ENCODE measurements at places on chromosomes 11 and 22. TPM values are rescaled to one million over a fixed set of nuclear protein-coding genes. Genes with fewer than 3 reads are reported as not detected.
A peak's percentile ranks its signal among the peaks of the same experiment; 100 is the strongest.

NRGN gene
- total RNA-seq: 2.4 TPM

GRCh38 chr22:50232481-50233151 lies 12.2 kb downstream of the TUBGCP6 start:
- no peak overlapping the region for H3K27ac ChIP-seq
- H3K4me3 ChIP-seq: no peak overlapping the region
- H3K36me3 ChIP-seq: no peaks in the 10 kb centered on the region
- H3K4me1 ChIP-seq: no peaks in the 10 kb centered on the region

RAPSN gene
- total RNA-seq: 2.2 TPM

MAPK11 gene
- total RNA-seq: 22.8 TPM

FOLH1 gene
- 7.2 TPM for total RNA-seq

DNA sequence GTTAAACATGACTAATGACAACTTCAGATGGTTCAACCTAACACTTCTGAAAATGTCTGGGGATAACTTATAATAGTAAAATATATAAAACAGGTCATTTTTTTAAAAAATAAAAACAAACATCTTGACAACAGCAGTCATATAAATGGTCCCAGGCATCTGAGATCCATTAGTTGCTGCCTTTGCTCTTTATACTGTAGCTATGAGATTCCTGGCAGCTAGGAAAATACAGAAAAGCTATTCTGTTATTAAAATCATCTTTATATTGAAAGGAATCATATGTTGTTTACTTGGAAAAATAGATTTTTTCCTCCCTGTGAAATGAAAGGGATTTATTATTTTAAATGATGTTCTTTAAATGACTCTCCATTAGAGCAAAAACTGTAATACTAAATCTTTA lies 55.7 kb upstream of the DEUP1 start:
- no peaks in the 10 kb centered on the region for H3K27me3 ChIP-seq
- no peaks in the 10 kb centered on the region for H3K4me1 ChIP-seq
- H3K36me3 ChIP-seq: no peaks in the 10 kb centered on the region
- DNase-seq: no peak
- H3K4me3 ChIP-seq: no peak overlapping the region

ACRV1 gene
- not detected for total RNA-seq

OR2D2 gene
- total RNA-seq: not detected

- no peak overlapping the region for H3K4me3 ChIP-seq
- no peaks in the 10 kb centered on the region for H3K4me1 ChIP-seq
- H3K27ac ChIP-seq: no peak overlapping the region
- DNase-seq: no peak
- no peaks in the 10 kb centered on the region for H3K36me3 ChIP-seq
These were observed 20.3 kb downstream of the ZC3H12C start for GRCh38 chr11:110113505-110113904.

- no peak for DNase-seq
- no peak overlapping the region for H3K4me3 ChIP-seq
- no peak overlapping the region for H3K27ac ChIP-seq
- no peaks in the 10 kb centered on the region for H3K4me1 ChIP-seq
- H3K36me3 ChIP-seq: no peaks in the 10 kb centered on the region
These were observed 298.4 kb upstream of the MTNR1B start for GRCh38 chr11:92671081-92671480.

MS4A15 gene
- total RNA-seq: not detected

RAB39A gene
- 0.63 TPM for total RNA-seq

- no peak overlapping the region for H3K27ac ChIP-seq
- H3K4me1 ChIP-seq: peaks cover 4% of the 10 kb centered on the region
- H3K36me3 ChIP-seq: no peaks in the 10 kb centered on the region
These were observed 14.8 kb downstream of the PIWIL4 start for GRCh38 chr11:94581926-94582325.

OR51L1 gene
- not detected for total RNA-seq

- H3K27me3 ChIP-seq: no peaks in the 10 kb centered on the region
- H3K4me1 ChIP-seq: no peaks in the 10 kb centered on the region
- no peak for DNase-seq
- no peak overlapping the region for H3K4me3 ChIP-seq
- H3K27ac ChIP-seq: no peak overlapping the region
These were observed 93.2 kb downstream of the LDLRAD3 start for GRCh38 chr11:36037031-36037430.

APOC3 gene
- total RNA-seq: not detected

DNA sequence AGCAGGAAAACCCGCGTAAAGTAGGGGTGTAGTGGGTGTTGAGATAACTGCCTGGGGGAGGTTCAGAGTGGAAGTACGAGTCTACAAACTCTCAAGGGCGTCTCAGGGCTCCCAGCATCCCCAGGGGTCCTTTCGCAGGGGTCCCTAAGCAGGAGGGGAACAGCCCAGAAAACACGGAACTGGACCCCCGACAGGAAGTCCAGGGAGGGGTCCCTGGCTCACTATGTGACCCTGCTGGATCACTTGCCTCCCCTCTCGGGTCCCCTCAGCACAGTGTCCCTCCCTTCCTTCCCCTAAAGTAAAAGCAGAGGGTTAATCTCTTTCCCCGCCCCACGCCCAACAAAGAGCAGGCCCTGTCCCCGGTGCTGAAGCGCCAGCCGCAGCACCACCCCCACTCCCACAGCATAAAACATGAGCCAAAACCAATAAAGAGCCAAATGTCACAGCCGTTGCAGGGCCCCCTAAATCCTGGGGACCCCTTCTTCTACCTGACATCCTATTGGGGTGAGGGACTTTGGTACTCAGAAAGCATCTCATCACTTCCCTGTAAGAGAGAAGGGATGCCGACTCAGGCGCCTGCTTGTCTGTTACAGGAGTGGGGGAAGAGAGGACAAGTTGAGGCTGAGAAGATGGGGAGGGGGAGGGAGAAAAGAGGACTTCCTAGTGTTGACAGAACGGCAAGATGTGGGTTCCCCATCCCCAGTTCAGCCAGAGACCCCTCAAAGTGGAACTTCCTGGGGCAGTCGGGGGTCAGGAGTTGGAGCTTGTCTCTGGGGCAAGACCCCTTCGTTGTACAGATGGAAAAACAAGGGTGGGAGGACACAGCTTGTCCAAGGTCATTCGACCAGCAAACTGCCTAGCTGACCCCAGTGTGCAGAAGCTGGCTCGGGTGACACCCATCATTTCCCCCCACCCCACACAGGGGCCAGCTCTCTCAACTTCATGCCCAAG lies 1.4 kb upstream of the NEFH start:
- peaks cover 90% of the 10 kb centered on the region for H3K27me3 ChIP-seq
- DNase-seq: no peak
- H3K4me3 ChIP-seq: no peak overlapping the region

GRCh38 chr22:44091021-44091721 lies 67.1 kb downstream of the PARVB start:
- H3K4me1 ChIP-seq: no peaks in the 10 kb centered on the region
- H3K27me3 ChIP-seq: no peaks in the 10 kb centered on the region
- H3K4me3 ChIP-seq: no peak overlapping the region
- peaks cover 8% of the 10 kb centered on the region for H3K36me3 ChIP-seq
- H3K27ac ChIP-seq: no peak overlapping the region
- DNase-seq: no peak

ELF5 gene
- total RNA-seq: not detected

- H3K27me3 ChIP-seq: no peaks in the 10 kb centered on the region
- no peaks in the 10 kb centered on the region for H3K36me3 ChIP-seq
- no peak overlapping the region for H3K27ac ChIP-seq
- no peaks in the 10 kb centered on the region for H3K4me1 ChIP-seq
- DNase-seq: no peak
- H3K4me3 ChIP-seq: no peak overlapping the region
These were observed 92.2 kb upstream of the PHOX2A start for GRCh38 chr11:72336163-72336562.

DNA sequence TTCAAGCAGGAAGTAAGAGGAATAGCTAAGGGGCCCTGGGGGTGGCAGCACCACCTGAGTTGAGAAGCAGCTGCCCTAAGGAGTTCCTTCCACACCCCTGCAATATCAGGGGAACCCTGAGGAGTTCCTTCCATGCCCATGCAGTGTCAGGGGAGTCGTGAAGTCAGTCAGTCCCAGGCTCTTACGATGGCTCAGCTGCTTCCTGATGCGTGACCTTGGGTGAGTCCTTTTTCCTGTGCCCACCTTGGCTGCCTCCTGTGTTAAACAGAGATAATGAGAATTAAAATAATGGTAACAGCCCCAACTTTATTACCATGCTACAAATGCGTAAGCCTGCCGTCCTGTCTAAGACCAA lies 181.1 kb downstream of the MIAT start:
- no peaks in the 10 kb centered on the region for H3K36me3 ChIP-seq
- H3K27me3 ChIP-seq: no peaks in the 10 kb centered on the region
- no peaks in the 10 kb centered on the region for H3K4me1 ChIP-seq
- DNase-seq: no peak
- H3K27ac ChIP-seq: no peak overlapping the region

CD3E gene
- total RNA-seq: 0.78 TPM

- H3K4me3 ChIP-seq: no peak overlapping the region
- H3K27ac ChIP-seq: peak overlapping the region; percentile 58
- DNase-seq: no peak
- no peaks in the 10 kb centered on the region for H3K27me3 ChIP-seq
These were observed 537.1 kb downstream of the INSC start for GRCh38 chr11:15651816-15652215.

TUB gene
- total RNA-seq: 13.2 TPM

DNA sequence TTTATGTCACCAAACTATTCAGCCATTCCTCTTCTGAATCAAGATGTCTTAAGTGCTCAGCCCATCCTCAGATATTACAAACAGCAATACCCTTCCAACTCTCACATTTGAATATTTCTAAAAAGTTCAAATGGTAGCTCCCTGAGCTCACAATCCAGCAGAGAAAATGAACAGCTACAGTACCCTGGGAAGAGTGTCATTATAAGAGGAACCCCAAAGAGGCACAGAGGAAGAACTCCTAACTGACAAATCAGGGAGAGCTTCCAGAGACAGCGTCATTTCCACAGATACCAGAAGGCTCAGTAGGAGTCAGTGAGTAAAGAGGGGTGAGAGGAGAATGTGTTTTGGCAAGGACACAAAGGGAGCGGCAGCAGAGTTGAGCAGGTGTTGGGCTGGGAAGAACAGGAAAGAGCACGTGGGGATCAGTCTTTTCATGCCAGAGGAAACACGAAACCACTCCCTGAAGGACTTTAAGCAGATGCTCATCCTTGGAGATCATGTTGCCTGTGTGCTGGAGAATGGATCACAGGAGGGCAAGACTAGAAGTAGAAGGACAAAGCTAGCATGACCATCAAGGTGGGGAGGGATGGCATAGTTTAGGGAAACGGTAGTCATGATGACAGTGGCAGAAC lies 4.3 kb downstream of the CLTCL1 start:
- no peak overlapping the region for H3K27ac ChIP-seq
- no peaks in the 10 kb centered on the region for H3K27me3 ChIP-seq
- no peak for DNase-seq
- H3K4me1 ChIP-seq: no peaks in the 10 kb centered on the region

- peaks cover 27% of the 10 kb centered on the region for H3K4me1 ChIP-seq
- H3K27me3 ChIP-seq: no peaks in the 10 kb centered on the region
- H3K27ac ChIP-seq: no peak overlapping the region
- DNase-seq: no peak
- no peaks in the 10 kb centered on the region for H3K36me3 ChIP-seq
These were observed 11.4 kb downstream of the ETS1 start for GRCh38 chr11:128575961-128576350.

SLC22A25 gene
- not detected for total RNA-seq

DNA sequence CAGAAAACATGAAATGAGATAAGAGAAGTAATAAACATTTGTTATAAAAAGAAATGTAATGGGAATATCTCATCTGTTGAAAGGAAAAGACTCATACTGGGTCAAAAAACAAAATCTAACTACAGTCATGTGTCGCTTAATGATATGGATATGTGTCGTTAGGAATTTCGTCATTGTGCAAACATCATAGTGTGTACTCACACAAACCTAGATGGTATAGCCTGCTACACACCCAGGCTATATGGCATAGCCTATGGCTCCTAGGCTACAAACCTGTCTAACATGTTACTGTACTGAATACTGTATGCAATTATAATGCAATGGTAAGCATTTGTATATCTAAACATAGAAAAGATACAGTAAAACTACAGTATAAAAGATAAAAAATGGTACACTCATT lies 89.8 kb upstream of the ZC3H12C start:
- peaks cover 15% of the 10 kb centered on the region for H3K4me1 ChIP-seq
- no peak overlapping the region for H3K27ac ChIP-seq
- H3K36me3 ChIP-seq: no peaks in the 10 kb centered on the region
- no peak for DNase-seq

DNA sequence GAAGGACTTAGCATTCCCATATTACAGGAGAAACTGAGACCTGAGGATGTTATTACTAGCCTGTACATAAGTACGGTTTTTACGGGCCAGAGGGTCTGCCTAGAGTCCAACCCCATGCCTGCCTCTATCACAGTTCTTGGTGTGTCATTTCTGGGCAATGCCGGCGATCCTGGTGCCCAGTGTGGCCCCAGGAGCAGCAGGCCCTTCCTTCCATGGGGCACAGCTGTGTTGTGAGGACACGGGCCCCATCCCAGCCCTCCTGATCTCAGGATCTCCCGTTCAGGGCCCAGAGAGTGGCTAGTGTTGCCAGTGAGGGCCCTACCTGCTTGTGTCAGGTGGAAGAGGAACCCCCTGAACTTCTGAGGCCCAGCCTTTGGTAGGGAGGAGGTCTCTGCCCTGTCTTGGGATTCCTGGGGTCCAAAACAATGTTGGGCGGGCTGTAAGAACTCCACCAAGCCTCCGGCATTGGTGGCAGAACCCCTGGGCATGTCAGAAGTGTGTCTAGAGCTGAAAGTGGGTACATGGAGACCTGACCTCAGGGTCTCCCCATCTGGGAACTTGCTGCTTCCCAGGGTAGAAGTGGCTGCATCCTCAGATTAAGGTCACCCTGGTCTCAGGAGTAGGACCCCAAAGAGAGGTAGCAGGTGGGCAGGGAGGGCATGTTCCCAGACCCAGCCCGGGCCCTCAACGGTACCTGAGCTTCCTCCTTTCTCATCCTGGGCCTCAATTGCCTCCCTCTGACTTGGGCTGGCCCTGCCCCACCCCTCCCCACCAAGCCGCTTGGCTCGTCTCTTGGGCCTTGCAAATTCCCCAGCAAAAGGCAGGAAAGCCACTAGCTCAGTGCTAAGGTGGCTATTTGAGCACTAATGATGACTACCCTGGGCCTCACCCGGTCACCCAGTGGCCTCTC lies 74.6 kb upstream of the KCNQ1OT1 start:
- no peak overlapping the region for H3K27ac ChIP-seq
- no peak for DNase-seq
- H3K27me3 ChIP-seq: no peaks in the 10 kb centered on the region
- no peaks in the 10 kb centered on the region for H3K36me3 ChIP-seq
- H3K4me3 ChIP-seq: no peak overlapping the region
- no peaks in the 10 kb centered on the region for H3K4me1 ChIP-seq

- no peak overlapping the region for H3K27ac ChIP-seq
- no peak for DNase-seq
- H3K4me3 ChIP-seq: no peak overlapping the region
- peaks cover 14% of the 10 kb centered on the region for H3K4me1 ChIP-seq
These were observed 3.0 kb upstream of the GTSE1 start for GRCh38 chr22:46293577-46294260.

- H3K27me3 ChIP-seq: no peaks in the 10 kb centered on the region
- no peaks in the 10 kb centered on the region for H3K4me1 ChIP-seq
- H3K4me3 ChIP-seq: no peak overlapping the region
- H3K27ac ChIP-seq: no peak overlapping the region
These were observed 5.5 kb downstream of the CEP57 start for GRCh38 chr11:95795627-95796295.

All from tibial nerve (tissue), 4 donors.